ENCODE measurements at places on chromosomes 2 and 18. TPM values are rescaled to one million over a fixed set of nuclear protein-coding genes. Genes with fewer than 3 reads are reported as not detected.

WDR75 gene
- total RNA-seq: 58.7 TPM

CRYGD gene
- total RNA-seq: not detected

C2orf72 gene
- total RNA-seq: 0.10 TPM

DNAH6 gene
- total RNA-seq: 0.39 TPM

SERPINB10 gene
- not detected for total RNA-seq

TWSG1 gene
- total RNA-seq: 8.3 TPM

Measured in T-helper 1 cell treated with Interleukin-12 subunit alpha and Interleukin-12 subunit beta and Interleukin-4 antibody, amounts not matched to agents 30 ng/mL and 1 ng/mL, for 36 hours (primary cell).